ENCODE measurements at places on chromosomes 11 and 22.

DNA sequence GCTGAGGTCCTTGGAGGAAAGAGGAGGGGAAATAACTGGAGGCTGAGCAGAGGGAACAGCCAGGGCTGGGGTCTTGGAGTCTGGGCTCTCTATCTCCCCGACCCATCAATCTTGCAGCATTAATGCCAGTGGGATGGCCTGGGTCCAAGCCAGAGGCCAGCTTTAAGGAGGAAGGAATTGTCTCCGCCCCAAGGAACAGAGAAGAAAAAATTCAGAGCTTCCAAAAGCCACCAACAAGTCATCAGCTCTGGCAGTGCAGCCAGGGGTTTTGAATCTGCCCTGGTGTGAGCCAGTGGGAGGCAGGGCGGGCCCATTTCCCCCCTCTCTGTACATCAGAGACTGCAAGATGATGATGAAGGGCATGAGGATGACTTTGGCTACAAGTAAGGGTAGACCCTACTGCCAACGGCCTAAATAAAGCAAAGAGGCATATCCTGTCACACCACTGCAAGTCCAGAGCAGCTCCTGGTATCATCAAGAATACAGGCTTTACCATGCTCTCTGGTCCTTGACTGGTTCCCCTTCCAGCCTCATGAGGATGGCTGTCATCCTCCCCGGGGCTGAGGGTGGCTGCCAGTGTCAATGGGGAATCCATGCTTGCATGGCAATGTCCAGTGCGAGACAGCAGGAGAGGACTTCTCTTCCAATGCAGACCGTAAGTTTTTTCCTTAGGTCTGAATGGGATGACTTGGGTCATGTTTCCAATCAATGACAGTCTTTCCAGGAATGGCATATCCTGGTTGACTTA lies 34.4 kb downstream of the LRRC32 start:
- DNase-seq: no peak

DNA sequence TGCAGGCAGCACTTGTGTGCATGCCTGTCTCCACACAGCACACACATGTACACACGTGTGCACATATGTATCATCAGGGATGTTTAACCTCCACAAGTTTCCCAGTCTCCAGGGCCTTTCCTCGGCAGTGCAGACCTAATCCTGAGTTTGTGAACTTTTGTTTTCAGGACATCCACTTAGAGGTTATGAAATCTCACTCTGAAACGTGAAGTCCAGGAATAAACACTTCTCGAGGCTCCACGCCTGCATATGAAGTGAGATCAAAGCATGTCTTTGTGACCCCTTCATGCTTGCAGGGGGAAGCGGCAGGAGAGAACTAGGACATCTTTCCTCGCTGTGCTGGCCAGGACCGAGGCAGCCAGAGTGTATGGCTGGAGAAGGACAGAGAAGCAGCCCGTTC lies 3.1 kb downstream of the SHISAL1 start:
- no peak for DNase-seq

- DNase-seq: no peak
Measured at GRCh38 chr22:45785458-45785857, 113.8 kb downstream of the ATXN10 start.

- no peak for DNase-seq
Measured at GRCh38 chr11:68872216-68873003, 30.7 kb upstream of the CPT1A start.

DNA sequence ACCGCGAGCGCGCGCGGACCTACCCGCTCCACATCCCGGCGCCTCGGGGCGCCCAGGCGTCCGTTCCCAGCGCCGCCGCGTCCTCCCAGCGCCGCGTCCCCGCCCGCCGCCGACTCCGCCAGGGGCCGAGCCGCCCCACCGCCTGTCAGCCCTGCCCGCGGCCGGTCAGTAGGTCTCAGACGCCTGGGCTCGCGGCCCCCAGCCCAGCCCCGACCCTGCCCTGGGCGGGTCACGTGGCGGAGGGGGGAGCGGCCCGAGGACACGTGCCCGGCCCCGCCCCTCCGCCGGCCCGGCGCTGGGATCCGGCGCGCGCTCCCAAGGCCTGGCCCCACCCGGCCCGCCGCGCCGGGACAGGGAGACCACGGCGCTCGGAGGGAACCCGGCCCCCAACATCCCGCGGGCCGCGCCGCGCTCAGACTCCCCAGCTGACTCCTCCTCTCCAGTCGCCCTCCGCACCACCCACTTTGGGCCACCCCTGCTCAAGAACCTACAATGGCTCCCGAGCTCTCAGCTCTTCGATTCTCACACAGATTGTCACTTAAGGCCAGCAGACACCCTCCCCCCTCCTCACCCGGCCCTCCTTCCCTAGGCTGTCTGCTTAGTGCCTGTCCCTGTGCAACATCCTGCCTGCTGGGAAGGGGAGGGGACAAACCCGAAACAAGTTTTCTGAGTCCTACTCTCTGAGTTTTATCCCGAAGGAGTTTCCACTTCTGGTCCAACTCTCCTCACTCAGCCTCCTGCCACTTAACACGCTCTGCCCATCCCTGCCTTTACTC lies at the start of gene RAB3IL1:
Gene RAB3IL1 (minus strand): TSS at position 233 of the 776 bp plus-strand sequence. CDS start 199 bp downstream, at position 34.
- DNase-seq: no peak

DNA sequence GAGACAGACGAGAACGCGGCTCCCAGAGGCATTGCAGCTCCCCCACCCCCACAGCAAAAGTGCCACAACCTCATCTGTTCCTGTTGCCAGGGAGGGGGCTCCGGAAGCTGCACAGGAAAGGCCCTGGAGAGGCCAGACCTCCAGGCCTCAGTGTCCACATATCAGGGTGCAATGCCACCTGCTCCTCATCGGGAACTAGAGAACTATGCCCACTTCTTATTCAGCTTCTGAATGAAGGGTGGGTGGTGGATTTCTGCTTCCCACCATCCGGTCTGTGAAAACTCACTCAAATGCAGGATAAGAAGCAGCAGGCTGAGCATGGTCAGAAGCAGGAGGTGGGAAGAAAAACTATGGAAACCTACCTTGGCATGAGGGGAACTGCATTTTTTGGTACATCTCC lies 105.9 kb downstream of the MED15 start:
- DNase-seq: no peak

- DNase-seq: no peak
Measured at GRCh38 chr11:12134236-12134585, 23.8 kb downstream of the MICAL2 start.

GRCh38 chr11:19978668-19979518 lies 181.4 kb downstream of the DBX1 start:
- DNase-seq: no peak

DNA sequence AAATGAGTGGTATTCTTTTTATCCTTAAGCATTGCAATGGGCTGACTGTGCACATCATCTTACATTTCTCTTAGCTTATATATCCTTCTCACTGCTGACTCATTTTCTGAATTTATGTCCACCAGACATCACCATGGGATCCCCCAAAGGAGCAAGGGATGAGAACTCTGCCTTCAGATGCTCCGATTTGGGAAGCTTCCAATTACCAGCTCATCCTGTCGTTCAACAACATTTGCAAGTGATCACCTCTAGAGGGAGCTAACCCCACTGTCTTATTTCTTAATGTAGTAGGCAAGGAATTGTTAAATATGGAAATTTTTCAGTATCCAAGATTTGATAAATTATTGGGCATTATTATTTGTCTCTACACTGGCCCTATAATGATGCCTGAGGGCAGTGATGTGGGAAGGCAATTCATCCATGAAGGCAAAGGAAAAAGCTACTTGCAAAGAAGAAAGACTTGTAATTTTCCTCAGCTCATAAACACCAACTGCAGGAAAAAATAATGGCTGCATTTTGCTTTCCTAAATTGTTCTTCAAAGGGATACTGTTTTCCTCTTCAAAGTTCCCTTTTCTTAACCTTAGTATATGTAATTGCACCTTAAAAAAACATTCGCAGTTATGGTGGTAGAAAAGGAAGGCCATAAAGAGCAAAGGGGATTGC lies 102.4 kb upstream of the FSHB start:
- DNase-seq: no peak

DNA sequence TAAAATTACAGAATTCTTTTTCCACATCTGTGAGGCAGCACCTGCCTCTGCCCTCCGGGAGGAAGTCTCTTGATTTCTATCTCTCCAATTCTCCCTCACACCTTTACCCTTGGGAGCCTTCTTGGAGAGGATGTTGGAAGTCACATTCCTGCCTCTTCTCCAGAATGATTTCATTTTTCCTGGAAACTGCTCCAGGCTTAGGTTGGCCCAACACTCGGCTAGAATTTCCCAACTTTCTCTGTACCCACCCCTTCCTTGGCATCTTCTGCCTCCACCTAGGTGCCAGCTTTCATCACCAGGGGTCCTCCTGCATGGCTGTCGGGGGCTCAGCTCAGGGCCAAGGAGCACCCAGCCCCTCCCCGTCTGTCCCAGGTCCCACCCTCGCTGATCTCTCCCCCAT lies 43.2 kb downstream of the SLCO2B1 start:
- no peak for DNase-seq

- no peak for DNase-seq
Measured at GRCh38 chr11:18309691-18310090, 12.2 kb downstream of the HPS5 start.

- no peak for DNase-seq
Measured at GRCh38 chr11:91199866-91200265, 977.0 kb upstream of the CHORDC1 start.

- no peak for DNase-seq
Measured at GRCh38 chr11:28636033-28636432, 527.8 kb downstream of the METTL15 start.

DNA sequence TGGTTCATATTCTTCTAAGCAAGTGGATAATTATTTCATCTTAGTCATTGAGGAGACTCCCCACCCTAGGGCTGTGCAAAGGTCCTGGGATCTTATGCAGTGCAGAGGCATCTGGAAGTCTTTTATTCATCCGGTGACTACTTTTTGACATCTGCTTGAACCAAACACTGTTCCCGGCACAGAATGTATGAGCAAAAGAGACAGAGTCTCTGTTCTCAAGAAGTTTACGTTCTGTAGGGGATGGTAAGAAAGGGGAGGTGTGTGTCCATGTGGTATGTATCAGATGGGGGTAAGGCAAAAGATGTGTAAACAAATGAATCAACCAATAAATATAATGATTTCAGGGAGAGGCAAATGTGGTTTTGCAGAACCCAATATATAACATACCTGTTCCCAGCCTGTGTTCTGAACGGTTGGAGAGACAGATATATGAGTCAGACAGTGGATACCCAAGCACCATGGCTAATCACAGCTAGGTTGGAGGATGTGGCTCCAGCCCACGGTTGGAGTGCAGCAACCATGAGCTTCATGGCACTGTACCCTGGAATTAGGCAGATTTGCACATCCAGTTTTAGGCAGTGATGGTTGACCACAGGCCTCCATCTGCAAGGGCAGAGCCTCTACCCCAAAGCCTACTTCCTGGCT lies 75.1 kb upstream of the CADM1 start:
- DNase-seq: no peak

- DNase-seq: no peak
Measured at GRCh38 chr11:28420099-28420498, 311.9 kb downstream of the METTL15 start.

GRCh38 chr11:30798547-30799236 lies 212.5 kb upstream of the MPPED2 start:
- no peak for DNase-seq

DNA sequence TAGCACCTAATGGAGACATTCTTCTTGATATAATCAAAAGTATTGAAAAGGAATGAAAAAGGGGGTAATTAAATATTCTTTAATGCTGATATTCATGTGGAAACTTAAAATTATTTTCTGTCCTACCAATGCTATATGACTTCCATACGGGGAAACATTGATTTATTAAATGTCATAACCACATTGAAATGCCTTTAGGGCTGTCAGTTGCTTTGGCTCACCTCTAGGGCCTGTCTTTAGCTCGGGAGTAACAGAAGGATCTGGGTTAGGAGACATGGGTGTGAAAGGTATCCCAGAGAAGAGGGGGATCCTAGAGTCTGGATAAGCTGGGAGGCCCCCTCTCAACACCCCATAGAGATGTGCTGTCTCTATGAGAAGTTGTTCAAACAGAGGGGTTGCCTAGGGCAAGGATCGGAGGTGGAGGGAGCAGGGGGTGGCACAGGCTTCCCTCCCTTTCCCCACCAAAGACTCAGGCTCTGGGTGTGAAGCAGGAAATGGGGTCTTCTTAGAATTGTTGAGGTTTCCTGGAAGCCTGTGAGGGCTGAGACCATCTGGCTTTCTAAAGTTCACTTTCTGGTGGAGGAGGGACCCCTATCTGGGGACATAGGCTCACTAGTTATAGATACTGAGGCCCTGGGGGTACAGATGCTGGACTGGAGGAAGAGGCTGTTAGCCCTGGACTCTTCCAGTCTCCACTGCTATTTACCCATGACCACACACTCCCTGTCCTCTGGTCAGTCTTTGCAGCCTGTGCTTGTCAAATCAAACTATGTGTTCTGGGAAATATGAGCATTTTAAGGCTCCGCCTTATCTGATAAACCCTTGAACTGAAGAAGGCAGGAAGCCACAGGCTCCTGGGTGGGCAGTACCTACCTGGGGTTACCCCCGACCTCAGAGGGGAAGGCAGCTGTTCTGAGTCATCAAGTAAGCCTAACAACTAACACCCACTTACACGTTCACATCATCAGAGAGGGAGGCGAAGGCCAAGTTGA lies 55.8 kb upstream of the RRAS2 start:
- peak; percentile 39 for DNase-seq

GRCh38 chr22:27273436-27273835 lies 528.1 kb downstream of the MN1 start:
- no peak for DNase-seq

DNA sequence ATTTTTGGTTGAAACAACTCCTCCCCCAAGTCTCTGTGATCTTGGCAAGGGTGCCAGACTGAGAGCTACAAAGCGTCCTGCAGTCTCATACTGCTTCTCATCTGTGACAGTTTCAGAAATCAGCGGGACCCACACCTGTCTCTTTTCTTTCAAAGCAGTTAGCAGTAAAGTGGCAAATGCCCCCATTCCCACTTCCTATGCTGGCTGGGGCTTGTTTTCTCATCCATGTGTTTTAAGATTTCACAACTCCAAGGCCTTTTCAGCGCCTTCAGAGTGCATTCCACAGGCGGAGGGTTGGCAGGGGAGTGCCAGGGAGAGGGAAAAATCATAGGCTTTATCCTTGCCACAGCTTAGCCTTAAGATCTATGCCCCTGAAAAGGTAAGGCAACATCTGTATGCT lies 493.5 kb downstream of the OPCML start:
- DNase-seq: no peak

- no peak for DNase-seq
Measured at GRCh38 chr11:128559496-128560103, 27.8 kb downstream of the ETS1 start.

- no peak for DNase-seq
Measured at GRCh38 chr11:73167363-73167954, 25.3 kb upstream of the FCHSD2 start.

DNA sequence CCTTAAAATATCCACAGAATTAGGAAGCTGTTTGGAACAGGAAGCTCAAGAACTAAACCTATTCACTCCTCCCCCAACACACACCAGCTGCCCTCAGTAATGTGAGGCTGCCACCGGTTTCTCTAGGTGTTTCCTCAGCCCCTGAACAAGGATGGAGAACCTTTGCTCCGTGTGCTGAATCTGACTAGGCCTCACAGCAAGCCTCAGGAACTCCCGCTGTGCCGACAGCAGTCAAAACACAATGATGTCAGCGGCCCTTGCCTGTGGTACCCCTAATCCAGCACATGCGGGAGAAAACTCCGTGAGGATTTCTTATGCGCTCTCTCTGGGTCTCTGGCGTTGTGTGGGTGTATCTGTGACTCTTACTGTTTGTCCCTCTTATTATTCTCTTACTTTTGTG lies 153.3 kb downstream of the EFCAB6 start:
- DNase-seq: no peak
